ENCODE measurements at places on chromosomes 6 and 20. TPM values are rescaled to one million over a fixed set of nuclear protein-coding genes. Genes with fewer than 3 reads are reported as not detected.

The SLA2 gene
- 0.10 TPM for total RNA-seq

The TREM1 gene
- total RNA-seq = 0.32 TPM

The TOX2 gene
- total RNA-seq = 8.5 TPM

The PRDM13 gene
- 0.84 TPM for total RNA-seq

The RAD21L1 gene
- not detected for total RNA-seq

The SIRT5 gene
- 3.7 TPM for total RNA-seq

The TGM6 gene
- total RNA-seq = not detected

The SLX4IP gene
- total RNA-seq = 2.3 TPM

The SULF2 gene
- 22.8 TPM for total RNA-seq

The ITCH gene
- 22.5 TPM for total RNA-seq

The PDE7B gene
- 0.83 TPM for total RNA-seq

The SLC22A3 gene
- 49.6 TPM for total RNA-seq

The FGD2 gene
- total RNA-seq = not detected

The RWDD2A gene
- 1.8 TPM for total RNA-seq

The TTK gene
- 18.9 TPM for total RNA-seq

The MARCKS gene
- total RNA-seq = 12.4 TPM

The RIPOR2 gene
- not detected for total RNA-seq

The HMGN3 gene
- 55.6 TPM for total RNA-seq

The PROCR gene
- total RNA-seq = 153 TPM

The GPX5 gene
- not detected for total RNA-seq

The SIRPB2 gene
- total RNA-seq = 0.09 TPM

Data from A549 treated with GW870086 at 1 μM for 4 hours (cell line).